ENCODE measurements at places on chromosomes 1 and 21. TPM values are rescaled to one million over a fixed set of nuclear protein-coding genes. Genes with fewer than 3 reads are reported as not detected.

The AMY2A gene
- total RNA-seq: not detected

The CLDN14 gene
- not detected for total RNA-seq

GRCh38 chr1:40712997-40713396 is 21.5 kb downstream of the NFYC start:
- DNase-seq: no peak

DNA sequence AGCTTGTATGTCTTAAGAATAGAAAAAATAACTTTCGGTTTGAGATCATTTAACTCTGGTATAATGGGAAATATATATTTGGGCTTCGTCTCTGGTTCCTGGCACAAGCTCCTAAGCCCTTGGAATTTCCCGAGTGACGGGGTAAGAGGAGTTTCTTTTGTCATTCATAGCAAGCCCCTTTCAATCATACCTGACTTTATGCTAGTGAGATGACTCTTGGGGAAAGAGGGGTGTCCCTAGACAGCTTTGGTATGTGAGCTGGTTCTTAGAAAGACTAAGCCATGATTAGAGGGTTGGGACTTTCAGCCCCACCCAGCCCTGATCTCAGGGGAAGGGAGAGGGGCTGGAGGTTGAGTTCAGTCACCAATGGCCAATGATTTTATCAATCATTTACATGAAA is 13.9 kb upstream of the MTARC1 start:
- DNase-seq: no peak

DNA sequence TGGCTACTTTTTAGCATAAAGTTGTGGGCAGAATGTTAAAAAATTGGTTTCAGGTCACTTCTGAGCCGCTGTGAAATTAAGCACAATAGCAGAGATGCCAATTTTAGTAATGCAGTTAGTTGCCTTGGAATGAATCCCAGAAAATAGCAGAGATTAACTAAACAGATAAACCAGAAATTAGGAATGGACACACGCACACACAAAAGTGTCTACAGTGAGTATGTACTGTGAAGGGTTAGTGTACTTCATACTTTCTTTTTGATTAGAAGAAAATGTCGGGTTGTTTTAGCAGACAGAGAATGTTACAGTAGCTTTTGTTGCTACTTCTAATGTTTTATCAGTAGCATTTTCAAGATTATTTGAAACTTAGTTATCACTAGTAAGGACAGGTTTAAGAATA is 106.7 kb downstream of the LEPR start:
- no peak for DNase-seq

DNA sequence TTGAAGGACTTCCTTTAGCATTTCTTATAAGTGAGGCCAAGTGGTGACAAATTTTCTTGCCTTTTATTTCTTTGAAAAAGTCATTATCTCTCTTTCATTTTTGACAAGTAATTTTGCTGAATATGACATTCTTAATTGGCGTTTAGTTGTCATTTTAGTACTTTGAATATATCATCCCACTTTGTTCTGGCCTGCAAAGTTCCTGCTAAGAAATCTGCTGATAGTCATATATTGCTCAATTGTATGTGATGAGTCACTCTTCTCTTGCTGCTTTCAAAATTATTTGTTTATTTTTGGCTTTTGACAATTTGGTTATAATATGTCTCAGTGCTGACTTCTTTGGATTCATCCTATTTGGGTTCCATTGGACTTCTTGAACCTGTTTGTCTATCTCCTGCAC is 312.6 kb downstream of the DUSP10 start:
- no peak for DNase-seq

Measured in osteocyte (in vitro differentiated cells).